ENCODE measurements at places on chromosomes 12 and 14. TPM values are rescaled to one million over a fixed set of nuclear protein-coding genes. Genes with fewer than 3 reads are reported as not detected.

- peaks cover 17% of the 10 kb centered on the region for H3K4me1 ChIP-seq
- H3K4me3 ChIP-seq: no peak overlapping the region
- no peaks in the 10 kb centered on the region for H3K27me3 ChIP-seq
Observed at GRCh38 chr12:120101182-120101581, 15.4 kb downstream of the RAB35 start.

- H3K27me3 ChIP-seq: no peaks in the 10 kb centered on the region
- no peaks in the 10 kb centered on the region for H3K4me1 ChIP-seq
- no peak for DNase-seq
- no peak overlapping the region for H3K27ac ChIP-seq
Observed at GRCh38 chr12:85530456-85530855, 250.4 kb downstream of the ALX1 start.

- DNase-seq: peak; percentile 97
- no peaks in the 10 kb centered on the region for H3K27me3 ChIP-seq
- peaks cover 89% of the 10 kb centered on the region for H3K4me1 ChIP-seq
- peak overlapping the region; percentile 25 for H3K4me3 ChIP-seq
- peaks cover 20% of the 10 kb centered on the region for H3K36me3 ChIP-seq
- peak overlapping the region; percentile 93 for H3K27ac ChIP-seq
Observed at GRCh38 chr12:6215932-6216494, 15.8 kb downstream of the CD9 start.

DNA sequence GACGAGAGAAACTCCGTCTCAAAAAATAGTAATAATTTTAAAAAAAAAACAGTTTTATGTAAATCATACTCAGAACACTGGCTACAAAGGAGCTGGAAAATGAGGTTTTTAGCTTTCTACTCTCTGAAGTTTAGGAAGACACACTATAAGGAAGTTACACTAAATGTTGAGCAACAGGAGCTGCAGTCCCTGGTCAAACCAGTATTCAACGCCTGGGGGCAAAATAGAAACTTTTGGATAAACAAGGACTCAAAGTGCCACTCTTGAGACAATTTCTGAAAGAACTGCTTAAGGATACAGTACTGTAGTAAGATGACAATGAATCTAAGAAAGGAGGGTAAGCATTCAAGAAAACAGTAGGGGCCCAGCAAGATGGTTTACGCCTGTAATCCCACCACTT, 29.3 kb downstream of the ACTR6 start:
- H3K36me3 ChIP-seq: peaks cover 8% of the 10 kb centered on the region
- no peaks in the 10 kb centered on the region for H3K27me3 ChIP-seq

GRCh38 chr12:46217541-46218321, 51.1 kb downstream of the SLC38A1 start:
- no peaks in the 10 kb centered on the region for H3K36me3 ChIP-seq
- peaks cover 14% of the 10 kb centered on the region for H3K4me1 ChIP-seq
- no peak for DNase-seq
- H3K27me3 ChIP-seq: no peaks in the 10 kb centered on the region
- peak overlapping the region; percentile 57 for H3K27ac ChIP-seq

Gene CD27
- total RNA-seq: not detected

DNA sequence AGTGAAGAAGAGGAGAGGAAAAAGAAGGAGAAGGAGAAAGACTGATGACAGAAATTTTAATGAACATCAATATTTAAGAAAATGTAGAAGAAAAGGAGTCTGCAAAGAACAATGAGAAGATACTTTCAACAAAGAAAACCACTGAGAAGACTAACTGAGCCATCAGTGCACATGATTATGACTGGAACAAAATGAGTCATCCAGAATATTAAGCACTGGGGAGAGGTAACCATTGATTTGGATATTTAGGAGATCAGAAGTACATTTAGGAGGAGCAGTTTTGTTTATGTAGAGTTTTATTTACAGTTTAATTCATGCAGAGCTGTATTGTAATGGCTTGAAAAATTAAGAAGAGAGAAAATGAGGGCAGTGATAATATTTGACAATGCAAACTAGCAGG, 159.1 kb downstream of the C12orf50 start:
- no peaks in the 10 kb centered on the region for H3K27me3 ChIP-seq
- no peak overlapping the region for H3K27ac ChIP-seq
- DNase-seq: no peak
- H3K4me1 ChIP-seq: no peaks in the 10 kb centered on the region
- no peak overlapping the region for H3K4me3 ChIP-seq

Data from ascending aorta (tissue), 2 donors.